NCI-H1092 treated with DMSO at 0.1 percent for 48 hours (cell line): ENCODE measurements at places on chromosomes 2 and 18.

DNA sequence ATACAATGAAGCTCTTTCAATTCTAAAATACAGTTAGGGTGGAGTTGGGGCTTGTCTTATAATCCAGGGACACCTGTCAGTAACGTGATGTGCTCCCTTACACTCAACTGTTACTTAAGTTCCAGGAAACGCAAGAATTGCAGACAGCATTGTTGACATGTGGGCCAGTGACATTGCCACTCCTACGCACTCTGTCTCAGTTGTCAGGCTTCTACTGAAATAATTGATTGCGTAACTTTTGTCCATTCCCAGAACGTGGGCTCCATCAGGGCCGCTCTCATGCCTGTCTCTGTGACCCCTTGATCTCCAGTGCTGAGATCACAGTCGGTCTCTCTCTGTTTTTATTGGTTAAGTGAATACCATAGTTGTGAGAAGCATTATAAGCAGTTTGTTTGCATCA lies 487.8 kb downstream of the GALR1 start:
- no peak for DNase-seq

DNA sequence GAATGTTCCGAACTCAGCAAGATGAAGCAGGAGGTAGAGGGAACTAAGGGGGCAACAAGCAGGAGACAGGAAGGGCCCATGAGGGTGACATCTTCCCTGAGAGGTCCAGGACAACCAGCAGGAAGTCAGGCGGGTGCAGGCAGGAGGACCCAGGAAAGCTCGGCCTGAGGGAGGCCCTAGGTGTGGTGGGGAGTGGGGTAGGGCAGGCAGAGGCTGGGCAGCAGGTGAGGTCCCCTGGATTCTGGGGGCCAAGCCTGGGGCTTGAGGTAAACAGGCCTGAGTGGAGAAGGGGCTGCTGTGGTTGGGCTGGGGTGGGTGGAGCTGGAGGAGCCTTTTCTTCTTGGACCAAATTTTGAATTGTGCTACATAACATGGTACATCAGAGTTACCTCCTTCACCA lies 4.1 kb upstream of the ALPG start:
- DNase-seq: no peak

DNA sequence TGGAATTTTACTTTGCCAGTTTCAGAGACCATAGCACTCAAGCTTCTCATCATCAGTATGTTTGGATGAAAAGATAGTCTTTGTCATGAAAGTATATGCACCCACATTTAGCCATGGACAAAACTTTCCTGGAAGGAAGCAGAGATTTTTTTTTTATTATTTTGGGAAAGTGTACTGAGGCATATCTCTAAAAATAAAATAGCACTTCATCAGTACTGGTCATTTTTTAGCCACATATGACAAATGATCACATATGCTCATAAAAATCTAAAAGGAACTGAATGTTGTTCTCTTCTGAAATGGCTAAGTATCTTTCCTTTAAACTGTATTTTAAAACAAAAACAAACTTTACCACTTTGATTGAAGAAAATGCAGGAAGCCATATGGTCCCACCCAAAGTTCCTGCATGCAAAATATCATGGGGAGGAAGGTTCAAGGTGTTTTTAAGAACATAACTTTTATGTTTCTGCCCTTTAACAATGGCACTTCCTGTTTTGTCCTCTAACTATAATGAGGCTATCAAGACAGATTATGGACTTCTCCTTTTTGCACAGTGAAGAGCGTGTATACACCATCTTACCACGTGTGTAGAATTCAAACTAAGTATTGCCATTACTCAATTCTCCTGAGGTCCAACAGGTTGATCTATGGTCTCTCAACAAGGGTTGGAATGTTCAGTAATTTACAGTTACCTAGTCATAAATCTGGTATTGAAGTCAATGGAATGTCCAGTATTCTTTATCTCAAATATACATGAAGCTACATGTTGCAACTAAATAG lies 77.1 kb upstream of the SLC39A10 start:
- no peak for DNase-seq

- no peak for DNase-seq
These were observed 299.1 kb upstream of the NXPH2 start for GRCh38 chr2:139079311-139079710.

DNA sequence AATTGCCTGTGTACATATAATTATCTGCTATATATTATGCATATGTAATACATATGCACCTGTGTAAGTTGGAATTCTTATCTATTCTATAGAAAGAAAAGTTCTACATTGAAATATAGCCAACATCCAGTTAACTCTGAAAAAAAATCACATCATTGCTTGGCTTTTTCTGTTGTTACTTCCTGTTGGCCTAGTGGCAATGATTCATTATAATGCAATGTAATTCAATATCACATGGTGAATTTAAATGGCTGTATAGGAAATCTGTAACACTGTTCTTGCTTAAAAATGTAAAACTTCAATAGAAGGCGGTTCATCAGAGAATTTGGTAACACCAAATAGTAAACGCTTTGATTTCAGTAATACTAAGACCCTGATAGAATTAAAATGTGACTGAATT lies 44.5 kb upstream of the MAP4K3 start:
- no peak for DNase-seq

DNA sequence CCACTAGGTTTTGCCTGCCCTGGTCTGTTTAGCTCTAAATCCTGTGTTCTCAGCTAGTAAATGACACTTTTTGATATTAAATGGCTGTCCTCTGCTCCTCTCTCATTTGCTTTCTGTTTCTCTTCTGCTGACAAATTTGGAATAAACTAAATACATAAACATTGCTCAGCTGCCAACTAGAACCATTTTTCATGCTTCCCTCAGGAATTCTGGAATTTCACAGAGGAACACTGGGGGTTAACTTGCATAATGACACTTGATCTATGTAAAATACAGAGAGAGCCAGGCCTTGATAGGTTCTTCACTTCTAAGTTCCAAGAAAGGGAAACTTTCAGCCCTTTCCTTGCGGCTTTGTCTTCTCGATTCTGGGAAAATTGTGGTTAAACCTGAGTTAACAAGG lies 450.6 kb upstream of the ST6GAL2 start:
- DNase-seq: no peak

DNA sequence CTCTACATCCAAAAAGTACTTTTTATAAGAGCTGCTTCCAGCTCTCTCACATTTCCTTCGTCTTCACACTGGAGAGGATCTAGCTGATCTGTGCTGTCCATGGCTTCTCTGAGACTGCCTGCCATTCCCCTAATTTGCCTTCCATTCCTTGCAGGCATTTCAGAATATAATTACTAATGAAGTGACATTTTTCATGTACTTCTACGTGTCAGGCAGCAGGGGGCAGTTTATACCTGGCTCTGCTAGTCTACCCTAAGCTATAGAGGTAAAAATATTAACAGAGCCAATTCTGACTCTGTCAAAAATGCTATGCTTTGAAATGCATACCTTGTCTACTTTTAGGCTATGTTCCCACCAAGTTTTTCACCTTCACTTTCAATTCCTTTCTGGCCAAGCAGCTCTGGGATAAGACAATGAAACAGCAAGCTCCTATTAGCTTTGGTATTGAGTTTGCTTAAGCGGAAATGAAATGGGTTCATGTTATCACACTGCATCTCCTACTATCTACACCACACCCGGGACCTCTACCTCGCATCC lies 81.9 kb downstream of the MEP1B start:
- peak; percentile 53 for DNase-seq

- no peak for DNase-seq
These were observed 123.9 kb downstream of the ACKR3 start for GRCh38 chr2:236693531-236693930.

- DNase-seq: no peak
These were observed 42.6 kb downstream of the RALBP1 start for GRCh38 chr18:9517869-9518268.

DNA sequence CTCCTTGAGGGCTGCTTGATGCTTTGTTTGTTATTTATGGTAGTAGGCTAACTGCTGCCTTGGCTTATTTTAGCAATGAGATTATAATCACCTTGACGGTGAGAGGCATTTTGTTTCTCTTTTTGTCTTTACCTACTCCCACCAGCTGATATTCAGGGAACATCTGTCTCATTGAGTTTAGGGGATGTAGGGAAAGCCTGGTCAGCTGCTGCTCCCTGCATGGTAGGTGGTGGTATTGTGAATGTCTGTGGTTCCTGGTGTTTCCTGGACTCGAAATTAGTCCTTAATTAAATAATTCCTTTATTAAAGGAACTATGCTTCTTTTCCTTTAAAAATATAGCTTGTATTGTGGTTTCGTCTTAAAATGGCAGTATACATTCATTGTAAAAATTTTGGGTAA lies 77.8 kb downstream of the ADAM23 start:
- no peak for DNase-seq

- DNase-seq: peak; percentile 30
These were observed 5.3 kb downstream of the MFSD6 start for GRCh38 chr2:190413421-190413820.

- DNase-seq: no peak
These were observed 40.8 kb upstream of the CYP1B1 start for GRCh38 chr2:38116762-38117161.

GRCh38 chr2:211901226-211901846 lies 637.3 kb downstream of the ERBB4 start:
- no peak for DNase-seq

GRCh38 chr18:13618760-13619438 lies 107.5 kb downstream of the FAM210A start:
- no peak for DNase-seq

- DNase-seq: no peak
These were observed 143.8 kb upstream of the ARL4C start for GRCh38 chr2:234640657-234641056.

GRCh38 chr2:107290041-107290440 lies 404.1 kb upstream of the ST6GAL2 start:
- DNase-seq: no peak
